Prostate gland (tissue), 2 donors: ENCODE measurements at places on chromosomes 11 and 22. TPM values are rescaled to one million over a fixed set of nuclear protein-coding genes. Genes with fewer than 3 reads are reported as not detected.

DNA sequence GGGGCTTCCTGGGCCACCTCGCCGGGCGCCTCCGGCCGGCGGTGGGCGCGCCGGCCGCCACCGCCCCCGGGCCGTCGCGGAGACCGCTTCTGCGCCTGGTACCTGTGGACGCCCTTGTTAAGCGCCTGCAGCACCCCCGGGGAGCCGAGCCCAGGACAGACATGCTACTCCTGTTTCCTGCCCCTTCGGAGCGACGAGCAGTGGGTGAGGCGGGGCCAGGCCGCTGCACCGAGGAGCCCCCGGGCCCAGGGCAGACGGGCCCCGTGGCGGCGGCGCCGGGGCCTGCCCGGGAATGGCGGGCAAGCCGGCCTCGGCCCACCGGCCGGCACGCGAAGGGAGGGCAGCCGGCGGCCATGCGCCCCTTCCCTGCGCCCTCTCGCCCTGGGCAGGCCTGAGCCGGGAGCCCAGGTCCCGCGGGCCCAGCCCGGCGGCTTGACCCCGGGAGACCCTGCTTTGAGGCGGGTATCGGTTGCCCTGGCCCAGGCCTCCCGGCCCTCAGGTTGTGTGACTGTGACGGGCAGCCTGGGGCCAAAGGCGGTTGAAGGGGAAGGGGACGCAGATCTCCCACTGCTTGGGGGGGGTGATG lies 789 bp upstream of the KDM2A start:
- peak; percentile 19 for DNase-seq

DNA sequence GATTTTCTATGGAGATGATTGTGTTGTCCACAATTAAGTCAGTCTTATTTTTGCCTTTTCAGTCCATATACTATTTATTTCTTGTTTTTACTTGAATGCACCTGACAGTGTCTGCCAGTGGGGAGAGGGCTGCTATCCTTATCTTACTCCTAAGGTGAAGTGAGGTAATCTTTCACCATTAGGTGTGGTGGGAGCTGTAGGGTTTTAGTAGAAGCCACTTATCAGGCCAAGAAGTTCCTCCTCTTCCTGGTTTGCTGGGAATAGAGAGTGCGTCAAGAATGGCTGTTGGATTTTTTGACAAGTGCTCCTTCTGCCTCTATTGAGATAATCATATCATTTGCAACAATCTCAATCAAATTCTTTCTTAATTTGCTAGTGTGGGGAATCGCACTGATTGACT lies 108.4 kb downstream of the KCNQ1 start:
- DNase-seq: no peak

DNA sequence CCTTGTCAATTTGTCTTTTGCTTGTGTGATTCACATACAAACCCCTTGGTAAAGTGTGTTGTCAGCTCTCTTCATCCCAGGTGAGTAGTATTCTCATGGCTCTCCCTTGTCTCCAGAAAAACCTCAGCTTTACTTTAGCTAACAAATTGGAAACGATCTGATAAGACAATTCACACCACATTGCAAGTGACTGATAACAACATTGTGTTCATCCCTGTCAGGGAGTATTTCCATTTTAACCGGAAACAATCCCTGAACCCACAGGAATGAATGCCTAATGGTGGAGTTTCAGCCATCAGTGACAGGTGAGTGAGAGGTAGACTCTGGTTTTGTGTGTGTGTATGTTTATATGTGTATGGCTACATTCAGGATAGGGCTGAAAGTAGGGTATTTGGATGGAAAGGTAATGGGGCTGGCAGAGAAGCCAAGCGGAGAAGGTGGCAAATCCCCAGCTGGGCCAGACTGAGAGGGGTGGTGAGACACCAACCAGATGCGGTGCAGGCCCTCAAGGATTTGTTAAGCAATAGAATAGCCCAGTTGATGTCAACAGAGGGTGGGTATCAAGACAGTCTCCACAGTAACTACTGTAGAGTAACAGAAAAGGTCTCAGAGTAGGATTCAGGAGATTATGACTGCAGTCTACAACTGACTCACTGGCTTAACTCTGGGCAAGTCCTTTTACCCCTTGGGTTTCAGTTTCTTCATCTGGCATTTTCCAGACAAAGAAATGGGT lies 7.6 kb downstream of the LRRC51 start:
- DNase-seq: no peak

GRCh38 chr22:17137861-17138425 lies 16.8 kb upstream of the TMEM121B start:
- no peak for DNase-seq

Gene RAB36
- 12.7 TPM for total RNA-seq

Gene TBCEL
- total RNA-seq: 34.4 TPM

Gene SLC43A3
- total RNA-seq: 23.3 TPM
